Pancreas (tissue), 10 donors: ENCODE measurements at places on chromosomes 16 and 17. TPM values are rescaled to one million over a fixed set of nuclear protein-coding genes. Genes with fewer than 3 reads are reported as not detected.
A peak's percentile ranks its signal among the peaks of the same experiment; 100 is the strongest.

Gene PLA2G10
- total RNA-seq: 3.4 TPM

DNA sequence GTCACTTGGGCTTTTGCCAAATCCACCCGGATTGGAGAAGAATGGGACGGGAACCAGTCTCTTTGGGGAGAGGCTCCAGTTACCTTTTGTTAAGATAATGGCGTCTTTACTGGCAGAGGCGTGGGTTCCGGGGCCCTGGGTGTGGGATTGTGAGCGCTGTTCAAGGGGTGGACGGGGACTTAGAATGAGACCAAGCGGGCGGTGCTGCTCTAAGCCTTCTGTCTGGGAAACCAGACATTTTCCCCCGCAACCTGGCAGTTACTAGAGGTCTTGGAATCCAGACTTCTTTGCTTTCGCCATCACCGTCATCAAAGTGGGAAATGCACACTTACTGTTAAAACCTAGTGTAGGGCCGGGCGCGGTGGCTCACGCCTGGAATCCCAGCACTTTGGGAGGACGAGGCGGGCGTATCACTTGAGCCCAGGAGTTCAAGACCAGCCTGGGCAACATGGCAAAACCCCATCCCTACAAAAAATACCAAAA is 706 bp downstream of the TEN1 start:
- DNase-seq: no peak

DNA sequence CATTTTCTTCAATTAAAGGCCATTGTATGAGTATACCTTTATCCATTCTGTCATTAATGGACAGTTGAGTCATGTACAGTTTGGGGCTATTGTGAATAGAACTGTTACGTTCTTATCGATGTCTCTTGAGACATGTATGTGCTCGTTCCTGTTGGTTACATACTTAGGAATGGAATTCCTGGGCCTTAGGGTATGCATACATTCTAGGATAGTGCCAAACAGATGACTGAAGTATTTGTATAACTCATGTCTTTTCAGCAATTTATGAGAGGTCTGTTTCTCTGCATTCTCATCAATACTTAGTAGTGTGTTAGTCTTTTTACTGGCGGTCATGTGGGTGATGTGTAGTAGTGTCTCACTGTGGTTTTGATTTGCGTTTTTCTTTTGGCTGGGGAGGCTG is 81.2 kb downstream of the USP22 start:
- no peak for DNase-seq

DNA sequence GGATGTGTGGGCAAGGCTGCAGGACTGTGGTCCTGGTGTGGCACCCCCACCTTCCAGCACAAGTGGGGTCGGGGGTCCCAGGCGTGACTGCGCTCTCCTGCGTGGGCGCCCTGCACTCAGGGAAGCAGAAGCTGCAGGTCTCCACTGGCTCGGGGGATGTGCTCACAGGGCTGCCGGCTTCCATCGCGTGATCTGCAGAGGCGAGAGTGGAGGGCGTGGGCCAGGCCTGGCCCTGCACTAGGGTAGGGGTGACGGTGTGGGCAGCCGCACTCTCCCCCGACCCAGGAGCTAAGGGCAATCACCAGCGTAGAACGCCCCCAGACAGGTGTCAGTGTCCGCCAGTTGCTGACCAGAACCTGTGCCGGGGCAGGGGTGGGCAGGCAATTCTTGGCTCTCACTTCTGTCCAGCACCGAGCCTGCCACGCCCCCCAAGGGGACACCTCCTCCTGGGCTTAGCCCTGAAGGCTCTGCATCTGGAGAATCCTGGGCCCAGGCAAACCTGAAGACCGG is 32.3 kb downstream of the TNFRSF13B start:
- peak; percentile 52 for DNase-seq

DNA sequence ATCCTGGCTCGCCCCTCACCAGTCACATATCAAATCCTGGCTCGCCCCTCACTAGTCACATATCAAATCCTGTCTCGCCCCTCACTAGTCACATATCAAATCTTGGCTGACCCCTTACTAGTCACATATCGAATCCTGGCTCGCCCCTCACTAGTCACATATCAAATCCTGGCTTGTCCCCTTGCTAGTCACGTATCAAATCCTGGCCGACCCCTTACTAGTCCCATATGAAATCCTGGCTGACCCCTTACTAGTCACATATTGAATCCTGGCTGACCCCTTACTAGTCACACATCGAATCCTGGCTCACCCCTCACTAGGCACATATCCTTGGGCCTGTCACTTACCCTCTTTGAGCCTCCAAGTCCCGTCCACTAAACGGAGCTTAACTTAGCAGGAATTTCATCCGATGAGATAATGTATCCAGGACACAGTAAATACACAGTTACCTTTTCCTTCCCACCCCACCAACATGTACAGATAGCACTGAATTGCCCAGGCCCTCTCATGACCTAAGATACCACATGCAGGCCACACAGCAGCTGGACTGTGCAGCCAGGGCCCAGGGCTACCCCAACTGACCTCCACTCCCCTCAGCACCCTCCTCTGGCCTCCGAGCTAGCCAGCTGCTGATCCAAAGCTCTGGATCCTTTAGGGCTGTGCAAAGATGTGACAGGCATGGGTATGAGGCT is 157.8 kb upstream of the RPH3AL start:
- no peak for DNase-seq

GRCh38 chr17:7987112-7987893 is 15.1 kb upstream of the GUCY2D start:
- DNase-seq: no peak

DNA sequence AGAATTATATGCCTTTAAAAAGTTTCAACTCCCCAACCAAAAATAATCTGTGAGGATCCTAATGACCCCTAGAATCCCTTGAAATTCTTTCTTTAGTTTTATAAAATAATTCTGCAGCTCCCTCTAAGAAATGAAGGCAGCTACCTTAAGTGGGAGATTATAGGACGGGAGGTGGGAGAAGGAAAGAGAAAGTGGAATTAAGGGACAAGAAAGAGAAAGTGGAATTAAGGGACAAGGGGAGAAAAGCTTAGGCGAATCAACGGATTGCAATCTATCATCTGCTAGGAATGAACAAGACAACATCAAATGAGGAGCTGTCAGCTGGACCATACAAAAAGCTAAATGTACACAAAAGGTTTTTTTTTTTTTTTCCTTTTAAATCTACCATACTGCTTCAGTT is 262.0 kb downstream of the ZFHX3 start:
- DNase-seq: no peak
